ENCODE measurements at places on chromosomes 4 and X.

- DNase-seq: no peak
Measured at GRCh38 chr4:167613381-167613780, 379.1 kb upstream of the SPOCK3 start.

DNA sequence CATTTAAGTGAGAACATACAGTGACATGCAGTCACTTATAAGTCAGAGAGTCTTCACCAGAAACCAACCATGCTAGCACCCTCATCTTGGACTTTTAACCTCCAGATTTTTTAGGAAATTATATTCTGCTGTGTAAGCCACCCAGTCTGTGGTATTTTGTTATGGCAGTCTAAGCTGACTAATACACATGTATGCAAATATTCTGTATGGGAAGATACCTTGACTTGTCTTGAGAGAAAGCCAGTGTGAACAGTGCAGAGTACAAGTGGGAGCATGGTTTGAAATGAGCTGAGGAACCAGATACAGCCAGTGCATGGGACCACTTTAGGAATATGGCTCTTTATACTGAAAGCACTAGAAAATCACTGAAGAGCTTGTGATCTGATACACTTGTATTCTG, 110.4 kb upstream of the MAP9 start:
- DNase-seq: no peak

DNA sequence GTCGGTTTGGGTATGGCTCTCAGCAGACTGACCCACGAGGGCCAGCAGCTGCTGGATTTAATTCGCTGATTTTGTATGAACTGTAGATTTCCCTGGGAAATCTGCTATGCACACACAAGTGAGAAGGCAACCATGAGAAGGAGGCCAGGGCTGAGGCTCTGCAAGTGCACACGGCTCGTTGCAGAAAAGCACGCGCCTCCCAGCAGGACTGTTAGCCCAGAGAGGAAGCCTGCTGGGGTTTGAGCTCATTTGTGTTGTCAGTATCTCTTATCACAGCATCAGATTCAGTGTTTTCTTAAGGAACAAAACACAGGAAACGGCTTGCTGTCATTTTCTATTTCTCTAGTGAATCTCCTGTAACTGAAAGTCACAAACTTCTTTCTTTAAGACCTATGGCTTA, 296.2 kb upstream of the FAT1 start:
- DNase-seq: no peak

DNA sequence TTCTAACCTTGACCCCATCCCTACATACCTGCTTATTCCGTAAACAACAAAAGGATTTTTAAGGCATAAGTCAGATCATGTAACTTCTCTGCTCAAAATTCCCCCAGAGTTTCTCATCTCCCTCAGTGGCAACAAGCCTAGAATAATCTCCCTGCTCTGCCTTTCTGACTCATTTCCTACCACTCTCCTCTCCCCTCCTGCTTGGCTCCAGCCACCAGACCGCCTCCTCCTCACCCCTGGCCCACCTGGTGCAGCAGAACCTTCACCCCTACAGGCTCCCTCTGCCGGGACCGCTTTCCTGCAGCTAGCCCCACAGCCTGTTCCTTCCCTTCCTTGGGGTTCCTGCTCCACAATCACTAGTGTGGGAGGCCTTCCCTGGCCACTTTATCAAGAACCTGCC, 32.1 kb downstream of the TSPAN5 start:
- DNase-seq: peak; percentile 85

- peak; percentile 40 for DNase-seq
Measured at GRCh38 chrX:115958687-115959359, 211.7 kb upstream of the AGTR2 start.

DNA sequence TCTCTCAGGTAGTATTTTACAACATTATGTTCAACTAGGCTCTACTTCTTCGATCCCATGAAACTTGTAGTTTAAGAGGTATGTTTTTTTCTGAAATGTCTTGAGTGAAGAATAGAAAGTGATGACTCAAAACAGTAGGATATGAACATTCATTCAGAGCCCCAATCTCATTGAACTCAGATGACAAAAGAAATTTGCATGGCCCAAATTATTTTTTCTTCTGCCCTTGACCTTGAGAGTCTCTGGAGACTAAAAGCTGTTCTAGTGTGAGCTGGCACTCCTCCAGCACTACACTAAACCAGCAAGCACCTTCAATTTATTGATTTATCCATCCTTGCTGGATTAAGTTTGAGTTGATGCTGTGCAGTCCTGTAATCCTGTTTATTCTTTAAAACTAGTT, 4.0 kb downstream of the DCLK2 start:
- DNase-seq: no peak

GRCh38 chr4:4848540-4848939, 10.9 kb upstream of the MSX1 start:
- DNase-seq: no peak

DNA sequence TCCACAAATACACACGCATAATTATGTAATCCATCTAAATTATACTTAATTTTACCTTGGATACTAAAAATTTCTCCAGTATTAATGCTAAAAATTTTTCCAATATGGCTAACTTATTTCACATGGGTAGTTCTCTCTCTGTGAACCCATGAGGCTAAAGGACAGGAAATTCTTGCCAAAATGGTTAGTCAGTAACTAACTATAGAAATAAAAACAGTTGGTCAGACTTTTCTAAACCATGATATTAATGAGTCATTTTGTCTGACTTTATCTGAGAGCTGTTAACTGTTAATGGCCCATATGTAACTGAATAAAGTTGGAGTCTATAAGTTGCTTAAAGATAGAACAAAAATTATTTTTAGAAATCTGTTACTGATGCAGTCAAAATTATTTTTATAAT, 549.4 kb downstream of the TLL1 start:
- peak; percentile 88 for DNase-seq

- peak; percentile 68 for DNase-seq
Measured at GRCh38 chrX:9708923-9709553, 56.6 kb downstream of the GPR143 start.

GRCh38 chr4:103073792-103074438, 2.6 kb downstream of the SLC9B2 start:
- DNase-seq: no peak

DNA sequence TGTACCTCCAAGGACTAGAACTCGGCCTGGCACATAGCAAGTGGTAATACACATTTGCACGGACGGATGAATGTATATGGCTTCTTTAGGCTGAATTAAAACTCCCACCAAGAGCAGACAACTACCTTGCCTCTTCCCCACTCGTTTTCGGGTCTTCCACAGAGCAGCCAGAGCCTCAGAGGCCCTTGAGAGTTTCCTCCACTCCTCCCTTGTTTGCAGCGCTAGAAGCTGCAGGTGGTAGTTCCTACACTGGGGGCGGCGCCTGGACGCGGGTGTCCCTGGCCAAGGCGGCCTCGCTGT, 10.2 kb upstream of the INTU start:
- DNase-seq: no peak

DNA sequence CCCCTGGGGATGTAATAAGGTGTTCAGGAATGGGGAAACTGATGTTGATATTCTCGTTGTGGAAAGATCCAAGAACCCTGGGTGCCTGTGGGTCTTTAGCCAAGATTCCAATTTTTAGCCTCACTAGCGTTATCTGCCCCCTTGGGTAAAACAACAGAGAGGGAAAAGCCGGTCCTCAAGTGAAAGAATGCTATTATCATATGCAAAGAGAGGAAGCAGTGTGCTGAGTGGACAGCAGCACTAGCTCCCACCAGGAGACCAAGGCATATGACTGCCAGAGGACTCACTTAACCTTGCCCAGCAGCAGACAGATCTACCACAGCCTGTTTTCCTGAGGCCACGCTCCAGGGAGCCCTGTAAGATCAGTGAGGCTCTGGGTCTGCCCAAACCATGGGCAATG, 257.9 kb upstream of the CPEB2 start:
- DNase-seq: no peak

GRCh38 chr4:162985131-162985530, 181.6 kb downstream of the NAF1 start:
- no peak for DNase-seq

GRCh38 chrX:20309806-20310205, 43.1 kb upstream of the RPS6KA3 start:
- DNase-seq: peak; percentile 43

DNA sequence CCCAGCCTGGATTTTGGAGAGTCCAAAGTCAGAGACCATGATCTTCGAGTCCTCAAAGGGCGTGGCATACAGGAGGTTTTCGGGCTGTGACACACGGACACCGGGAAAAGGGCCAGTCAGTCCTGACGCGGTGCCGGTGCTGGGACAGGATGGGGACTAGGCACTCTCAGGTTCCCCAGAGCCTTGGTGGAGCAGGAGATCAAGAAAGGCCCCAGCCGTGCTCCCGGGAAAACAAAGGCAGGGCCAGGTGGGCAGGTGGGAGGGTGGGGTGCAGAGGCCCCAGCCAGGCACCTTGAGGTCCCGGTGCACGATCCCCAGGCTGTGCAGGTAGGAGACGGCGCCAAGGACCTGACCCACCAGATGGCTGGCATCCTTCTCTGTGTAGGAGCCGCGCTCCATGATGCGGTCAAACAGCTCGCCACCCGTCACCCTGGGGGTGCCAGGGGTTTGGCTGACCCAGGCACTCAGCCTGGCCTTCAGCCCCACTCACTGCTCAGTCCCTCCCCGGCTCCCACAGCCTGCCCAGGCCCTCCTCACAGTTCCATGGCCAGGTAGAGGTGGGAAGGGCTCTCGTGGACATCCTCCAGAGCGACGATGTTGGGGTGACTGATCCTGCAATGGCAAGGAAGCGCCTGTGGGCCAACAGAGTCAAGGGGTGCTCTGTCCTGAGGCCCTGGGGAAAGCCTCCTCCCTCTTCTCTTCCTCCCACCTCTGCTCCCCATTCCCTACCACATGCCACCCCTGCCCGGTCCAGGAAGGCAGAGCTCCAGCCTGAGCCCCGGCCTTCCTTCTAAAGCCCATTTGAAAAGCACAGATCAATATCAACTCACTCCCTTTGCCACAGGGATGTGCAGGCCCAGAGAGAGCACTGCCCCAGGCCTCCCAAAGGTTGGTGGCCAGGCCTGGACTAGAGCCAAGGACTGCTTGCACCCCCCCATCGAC, 1.8 kb downstream of the PNCK start:
- DNase-seq: no peak

GRCh38 chrX:110172215-110172614, 145.7 kb downstream of the AMMECR1 start:
- DNase-seq: no peak

GRCh38 chr4:185761352-185762235, 50.4 kb downstream of the SORBS2 start:
- DNase-seq: no peak

DNA sequence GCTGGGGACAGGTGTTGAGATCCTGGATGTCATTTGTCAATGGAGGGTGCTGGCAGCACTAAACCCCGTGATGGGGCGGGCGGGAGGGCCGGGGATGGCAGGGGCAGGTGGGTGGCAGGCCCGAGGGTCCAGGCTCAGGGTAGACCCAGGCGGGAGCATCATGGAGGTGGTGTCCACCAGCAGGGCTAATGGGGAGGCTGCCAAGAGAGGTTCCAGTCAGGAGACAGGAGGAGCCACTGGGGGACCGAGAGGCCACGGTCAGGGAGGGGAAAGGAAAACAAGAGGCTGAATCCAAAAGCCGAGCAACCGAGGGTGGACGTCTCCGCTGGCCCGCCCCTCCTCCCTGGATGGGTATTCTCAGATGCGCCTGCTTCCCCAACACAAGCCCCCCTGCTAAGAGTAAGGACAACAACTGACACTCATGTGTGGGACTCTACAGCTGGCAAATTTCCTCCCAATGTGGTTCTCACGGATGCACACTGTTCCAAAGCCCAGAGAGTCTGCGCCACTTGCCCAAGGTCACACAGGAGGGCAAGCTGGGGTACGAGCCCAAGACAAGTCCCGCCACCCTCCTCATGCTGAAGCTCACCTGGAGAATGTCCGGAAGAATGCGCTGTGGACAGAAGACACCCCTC, 132.0 kb downstream of the CPZ start:
- no peak for DNase-seq

GRCh38 chr4:85741921-85742591, 267.1 kb downstream of the ARHGAP24 start:
- DNase-seq: peak; percentile 37

DNA sequence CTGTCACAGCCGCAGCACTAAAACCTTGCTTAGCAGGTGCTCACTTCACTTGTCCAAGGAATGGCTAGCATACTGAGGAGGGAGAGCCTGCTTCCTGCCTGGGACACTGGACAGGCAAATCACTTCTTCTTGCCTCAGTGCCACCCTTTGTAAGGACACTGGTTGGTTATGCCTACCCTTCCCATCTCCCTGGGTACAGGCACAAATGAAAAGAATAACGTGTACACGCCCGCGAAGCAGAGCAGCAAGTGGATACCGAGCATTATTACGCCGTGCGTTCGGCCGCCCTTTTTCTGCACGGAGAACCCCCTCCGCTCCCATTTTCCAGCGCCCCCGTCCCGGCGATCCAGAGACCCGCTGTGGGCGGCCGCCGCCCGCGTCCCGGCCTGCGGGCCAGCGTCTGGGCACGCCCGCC, 338 bp upstream of the KLHL2 start:
- DNase-seq: no peak

DNA sequence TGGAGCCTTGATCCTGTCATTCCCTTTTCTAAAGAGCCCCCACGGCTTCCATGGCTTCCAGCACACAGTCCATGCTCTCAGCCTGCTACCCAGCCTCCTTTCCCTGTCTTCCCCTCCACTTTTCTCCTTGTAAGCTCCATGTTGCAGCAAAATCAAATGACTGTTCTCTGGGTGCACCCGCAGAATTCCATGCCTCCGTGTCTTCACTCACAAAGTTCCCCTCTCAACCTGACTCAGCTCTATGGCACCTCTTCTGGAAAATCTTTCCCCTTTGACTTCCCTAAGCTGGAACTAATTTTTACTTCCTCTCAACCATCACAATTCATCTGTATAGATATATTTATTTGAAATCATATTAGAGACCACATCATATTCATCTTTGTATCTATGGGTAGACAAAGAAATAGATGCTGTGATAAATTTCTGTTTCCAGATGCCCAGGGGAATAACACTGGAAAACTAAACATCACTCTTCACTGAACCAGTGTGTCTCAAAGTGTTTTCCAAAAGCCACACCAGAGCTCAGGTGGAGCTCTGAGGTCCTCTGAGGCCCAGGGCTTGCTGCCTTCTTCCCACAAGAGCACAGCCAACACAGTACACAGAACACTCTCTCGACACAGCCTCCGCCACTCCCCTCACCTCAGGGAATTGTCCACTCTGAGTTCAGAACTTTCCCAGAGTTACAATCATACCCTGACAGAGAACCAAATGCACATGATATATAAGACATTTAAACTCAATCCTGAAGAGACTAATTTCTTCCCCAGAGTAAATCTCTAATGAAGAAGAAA, 3.3 kb downstream of the SETD7 start:
- DNase-seq: peak; percentile 20

GRCh38 chrX:47597222-47597621, 15.0 kb downstream of the TIMP1 start:
- DNase-seq: no peak

DNA sequence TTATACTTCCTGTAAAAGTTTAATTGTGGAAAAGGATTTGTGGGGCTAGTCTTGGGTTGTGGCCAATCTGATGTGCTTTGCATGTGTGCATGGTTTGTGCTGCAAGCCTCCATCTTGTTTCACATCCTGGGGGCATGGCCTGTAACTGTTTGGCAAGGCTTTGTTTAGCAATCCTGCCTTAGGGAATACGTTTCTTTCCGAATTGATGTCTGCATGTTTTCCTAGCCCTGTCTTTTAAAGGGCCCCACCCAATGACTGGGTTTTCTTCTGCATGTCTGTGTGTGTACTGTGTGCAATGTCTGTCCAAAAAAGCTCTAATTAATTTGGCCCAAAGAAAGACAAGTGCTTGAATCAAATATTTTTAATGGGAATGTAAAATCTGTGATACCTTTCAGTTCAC, 74.6 kb upstream of the MID1IP1 start:
- peak; percentile 25 for DNase-seq

GRCh38 chr4:176833400-176834175, 40.9 kb upstream of the VEGFC start:
- DNase-seq: peak; percentile 67

- no peak for DNase-seq
Measured at GRCh38 chr4:20838476-20838875, 138.2 kb downstream of the PACRGL start.
